Activated B cell treated with CpG ODN at 0.5 μM for 24 hours (primary cell): ENCODE measurements at places on chromosomes 6 and 20.
A peak's percentile ranks its signal among the peaks of the same experiment; 100 is the strongest.

DNA sequence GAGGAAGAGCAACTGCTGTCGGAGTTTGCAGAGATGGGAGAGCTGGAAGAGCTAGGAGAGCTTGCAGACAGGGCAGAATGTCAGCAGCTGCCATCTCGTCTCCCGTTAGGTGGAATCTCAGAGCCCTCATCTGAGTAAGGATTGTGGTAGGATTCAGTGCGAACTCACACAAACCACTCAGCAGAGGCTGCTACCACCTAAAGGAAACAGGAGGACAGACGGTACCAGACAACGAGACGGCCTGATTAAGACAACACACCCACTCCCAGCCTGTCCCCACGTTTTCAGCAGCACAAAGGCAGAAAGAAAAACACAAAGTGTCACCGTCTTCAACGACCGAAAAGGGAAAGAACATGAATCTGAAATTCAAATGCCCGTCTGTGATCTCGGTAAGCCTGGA, 4.1 kb downstream of the LEMD2 start:
- no peaks in the 10 kb centered on the region for H3K27me3 ChIP-seq
- H3K36me3 ChIP-seq: peaks cover 63% of the 10 kb centered on the region
- H3K4me1 ChIP-seq: peaks cover 48% of the 10 kb centered on the region
- no peak overlapping the region for H3K4me3 ChIP-seq
- DNase-seq: no peak

DNA sequence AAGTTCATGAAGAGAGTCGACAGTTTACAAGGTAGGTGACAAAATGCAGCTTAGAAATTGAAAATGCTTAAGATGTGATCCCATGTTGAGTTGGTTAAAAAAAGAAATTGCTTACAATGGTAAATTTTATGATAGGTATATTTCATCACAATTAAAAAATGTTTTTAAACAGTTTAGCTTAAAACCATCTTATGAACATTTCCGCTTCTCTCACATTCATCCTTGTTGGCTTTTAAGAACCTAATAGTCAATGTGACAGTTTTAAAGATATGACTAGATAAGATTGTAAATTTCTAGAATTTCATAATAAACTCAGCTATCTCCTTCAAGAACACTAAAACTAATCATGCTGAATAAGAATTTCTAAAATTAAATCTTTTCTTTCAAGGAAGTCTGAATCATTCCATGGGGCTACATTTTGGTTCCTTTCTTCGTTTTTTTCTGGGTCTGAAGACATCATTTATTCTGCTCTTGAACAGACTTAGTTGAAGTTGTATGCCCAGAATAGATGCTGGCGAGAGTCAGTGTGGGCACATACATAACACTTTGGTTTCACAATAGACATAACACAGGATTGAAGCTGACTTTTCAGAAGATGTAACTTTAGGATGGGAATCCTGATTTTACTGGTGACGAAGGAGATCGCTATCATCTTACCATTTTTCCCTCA, 35.9 kb upstream of the LTV1 start:
- H3K27me3 ChIP-seq: no peaks in the 10 kb centered on the region
- no peak overlapping the region for H3K27ac ChIP-seq
- no peak overlapping the region for H3K4me3 ChIP-seq
- no peak for DNase-seq
- no peaks in the 10 kb centered on the region for H3K4me1 ChIP-seq
- peaks cover 8% of the 10 kb centered on the region for H3K36me3 ChIP-seq

GRCh38 chr6:56949265-56949664, 5.6 kb upstream of the BEND6 start:
- peaks cover under 1% of the 10 kb centered on the region for H3K36me3 ChIP-seq
- H3K27ac ChIP-seq: no peak overlapping the region
- H3K4me1 ChIP-seq: peaks cover 16% of the 10 kb centered on the region

DNA sequence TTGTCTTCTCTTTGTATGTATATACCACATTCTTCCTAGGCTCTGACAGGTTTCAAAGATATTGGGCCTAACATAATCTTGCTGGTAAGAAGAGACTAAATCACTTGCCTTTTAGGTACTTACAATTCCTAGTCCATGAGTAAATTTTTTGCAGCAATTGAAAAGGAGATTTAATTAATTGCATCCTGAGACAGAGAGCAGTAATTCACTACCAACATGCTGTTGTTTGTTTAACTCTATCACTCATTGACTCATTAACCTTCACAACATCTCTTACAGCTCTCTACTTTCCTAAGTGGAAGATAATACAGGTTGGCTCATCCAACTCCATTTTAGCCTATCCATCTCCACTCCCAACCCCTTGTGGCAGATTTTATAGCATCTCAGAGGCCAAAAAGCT, 280.4 kb downstream of the ALDH8A1 start:
- no peaks in the 10 kb centered on the region for H3K4me1 ChIP-seq
- no peak overlapping the region for H3K4me3 ChIP-seq
- no peak overlapping the region for H3K27ac ChIP-seq
- H3K27me3 ChIP-seq: no peaks in the 10 kb centered on the region
- no peak for DNase-seq
- H3K36me3 ChIP-seq: no peaks in the 10 kb centered on the region

GRCh38 chr6:35294308-35294945, 3.2 kb upstream of the DEF6 start:
- H3K27ac ChIP-seq: peak overlapping the region; percentile 32
- no peaks in the 10 kb centered on the region for H3K27me3 ChIP-seq
- peaks cover 62% of the 10 kb centered on the region for H3K36me3 ChIP-seq
- DNase-seq: no peak

DNA sequence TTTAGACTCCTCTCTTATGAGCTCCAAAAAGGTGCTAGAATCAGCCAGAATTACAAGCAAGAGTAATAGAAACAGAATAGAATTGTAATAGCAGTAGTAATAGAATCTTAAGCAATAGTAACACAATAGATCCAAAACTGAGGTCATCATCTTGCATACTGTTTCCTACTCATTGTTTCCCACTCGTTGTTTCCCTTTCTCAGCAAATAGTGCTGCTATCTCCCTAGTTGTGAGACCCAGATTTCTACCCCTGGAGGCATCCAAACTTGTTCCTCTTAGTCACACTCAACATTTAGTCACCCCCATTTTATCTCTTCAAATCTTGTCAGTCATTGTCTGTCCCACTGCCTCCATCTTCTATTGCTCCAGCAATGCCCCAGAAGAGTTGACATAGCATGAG, 356.9 kb upstream of the MARCKS start:
- H3K27ac ChIP-seq: no peak overlapping the region
- H3K36me3 ChIP-seq: no peaks in the 10 kb centered on the region
- no peak overlapping the region for H3K4me3 ChIP-seq

- H3K4me1 ChIP-seq: peaks cover 7% of the 10 kb centered on the region
- H3K27ac ChIP-seq: no peak overlapping the region
- H3K36me3 ChIP-seq: no peaks in the 10 kb centered on the region
- no peak overlapping the region for H3K4me3 ChIP-seq
Observed at GRCh38 chr6:143276436-143276835, 174.1 kb downstream of the ADAT2 start.

- no peak overlapping the region for H3K27ac ChIP-seq
- H3K4me3 ChIP-seq: no peak overlapping the region
- H3K27me3 ChIP-seq: no peaks in the 10 kb centered on the region
- DNase-seq: no peak
- H3K36me3 ChIP-seq: no peaks in the 10 kb centered on the region
Observed at GRCh38 chr6:45959534-45960145, 56.0 kb downstream of the CLIC5 start.

GRCh38 chr20:1939270-1939595, 44.0 kb downstream of the SIRPA start:
- no peak overlapping the region for H3K27ac ChIP-seq
- peaks cover 21% of the 10 kb centered on the region for H3K36me3 ChIP-seq
- H3K27me3 ChIP-seq: peaks cover 3% of the 10 kb centered on the region
- no peak overlapping the region for H3K4me3 ChIP-seq
- H3K4me1 ChIP-seq: no peaks in the 10 kb centered on the region

- DNase-seq: no peak
- H3K4me1 ChIP-seq: no peaks in the 10 kb centered on the region
- H3K4me3 ChIP-seq: no peak overlapping the region
- no peaks in the 10 kb centered on the region for H3K27me3 ChIP-seq
Observed at GRCh38 chr6:163645560-163645959, 231.0 kb downstream of the QKI start.

DNA sequence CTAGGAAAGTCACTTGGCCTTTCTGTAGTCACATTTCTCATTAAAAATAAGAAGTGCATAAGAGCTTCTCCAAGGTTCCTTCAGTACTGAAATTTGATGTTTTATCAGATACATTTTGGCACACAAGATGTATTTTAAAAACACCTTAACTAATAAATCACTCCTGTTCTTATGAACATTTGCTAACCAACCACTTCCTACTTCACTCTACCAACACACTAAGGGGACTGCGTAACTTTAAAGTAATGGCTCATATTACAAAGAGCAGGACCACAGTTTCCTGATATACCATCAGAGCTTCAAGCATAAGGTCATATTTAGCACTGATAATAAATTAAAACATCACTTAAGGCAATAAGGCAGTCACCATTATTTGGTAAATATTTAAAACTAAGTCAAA, 104.4 kb downstream of the RALGAPA2 start:
- DNase-seq: no peak
- peaks cover 7% of the 10 kb centered on the region for H3K4me1 ChIP-seq
- no peaks in the 10 kb centered on the region for H3K27me3 ChIP-seq
- H3K4me3 ChIP-seq: no peak overlapping the region

DNA sequence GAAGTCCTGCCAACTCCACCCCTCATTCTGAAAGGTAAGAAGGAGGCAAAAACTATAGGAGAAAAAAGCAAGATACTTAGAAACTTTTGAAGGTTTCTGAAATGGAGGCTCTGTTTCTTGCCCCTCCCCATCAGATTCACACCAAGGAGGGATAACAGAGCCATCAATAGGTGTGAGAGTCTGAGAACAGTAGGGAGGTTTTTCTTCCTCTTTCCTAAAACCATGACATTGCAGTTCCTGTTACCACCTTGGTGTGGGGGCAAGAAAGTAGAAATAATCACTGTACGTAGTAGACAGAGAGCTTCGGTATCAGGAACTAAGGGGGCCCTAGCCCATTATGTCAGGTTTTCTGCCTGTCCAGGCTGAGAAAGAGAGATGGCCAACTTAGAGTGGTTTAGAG, 333.3 kb upstream of the SYNCRIP start:
- H3K4me1 ChIP-seq: no peaks in the 10 kb centered on the region
- H3K27me3 ChIP-seq: no peaks in the 10 kb centered on the region
- no peaks in the 10 kb centered on the region for H3K36me3 ChIP-seq
- H3K4me3 ChIP-seq: no peak overlapping the region
- H3K27ac ChIP-seq: no peak overlapping the region
- no peak for DNase-seq

DNA sequence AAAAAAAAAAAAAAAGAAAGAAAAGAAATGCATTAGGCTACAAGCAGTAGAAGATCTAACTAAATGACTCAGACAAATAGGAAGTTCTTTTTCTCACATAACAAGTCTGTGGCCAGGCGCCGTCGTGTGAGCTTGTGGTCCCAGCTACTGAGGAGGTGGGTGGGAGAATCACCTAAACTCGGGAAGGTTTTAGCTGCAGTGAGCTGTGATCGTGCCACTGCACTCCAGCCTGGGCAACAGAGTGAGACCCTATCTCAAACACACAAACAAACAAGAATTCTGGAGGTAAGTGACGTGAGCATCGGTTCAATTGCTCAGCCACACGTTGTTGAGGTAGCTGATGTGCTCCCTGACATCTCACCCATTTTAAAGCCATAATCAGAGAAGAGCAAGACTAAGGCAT, 37.9 kb upstream of the SLC23A2 start:
- no peaks in the 10 kb centered on the region for H3K27me3 ChIP-seq
- no peak for DNase-seq
- H3K4me3 ChIP-seq: no peak overlapping the region
- H3K27ac ChIP-seq: no peak overlapping the region
- H3K36me3 ChIP-seq: no peaks in the 10 kb centered on the region

DNA sequence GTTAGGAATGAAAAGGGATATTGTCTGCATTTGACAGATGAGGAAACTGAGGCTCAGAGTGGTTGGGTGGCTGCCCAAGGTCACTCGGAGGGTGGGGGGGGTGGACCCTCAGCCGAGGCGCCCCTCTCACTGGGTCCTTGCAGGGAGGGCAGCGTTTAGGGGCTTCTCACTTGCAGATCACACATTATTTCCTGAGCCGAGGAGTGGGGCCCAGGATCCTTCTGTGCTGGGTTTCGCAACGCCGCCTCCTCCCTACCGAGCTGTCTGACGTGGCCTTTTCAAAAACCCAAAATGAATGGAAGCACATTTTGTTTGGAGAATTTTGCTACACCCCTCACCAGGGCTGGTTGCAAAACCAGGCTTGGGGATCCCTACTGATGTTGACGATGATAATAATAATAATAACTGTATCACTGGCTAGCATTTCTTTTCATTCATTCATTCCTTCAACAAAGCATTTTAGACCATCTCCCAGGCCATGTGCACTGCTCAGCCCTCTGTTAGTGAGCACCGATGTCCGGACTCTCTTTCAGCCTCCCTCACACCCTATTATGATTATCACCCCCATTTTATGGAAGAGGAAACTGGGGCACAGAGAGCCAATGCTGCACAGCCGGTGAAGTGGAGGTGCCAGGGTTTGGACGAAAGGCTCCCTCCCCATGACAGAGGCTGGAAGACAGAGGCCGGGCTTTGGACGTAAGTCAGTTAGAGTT, 5.2 kb downstream of the DLGAP4 start:
- H3K4me1 ChIP-seq: peaks cover 6% of the 10 kb centered on the region
- no peak for DNase-seq
- H3K27me3 ChIP-seq: peaks cover 39% of the 10 kb centered on the region

DNA sequence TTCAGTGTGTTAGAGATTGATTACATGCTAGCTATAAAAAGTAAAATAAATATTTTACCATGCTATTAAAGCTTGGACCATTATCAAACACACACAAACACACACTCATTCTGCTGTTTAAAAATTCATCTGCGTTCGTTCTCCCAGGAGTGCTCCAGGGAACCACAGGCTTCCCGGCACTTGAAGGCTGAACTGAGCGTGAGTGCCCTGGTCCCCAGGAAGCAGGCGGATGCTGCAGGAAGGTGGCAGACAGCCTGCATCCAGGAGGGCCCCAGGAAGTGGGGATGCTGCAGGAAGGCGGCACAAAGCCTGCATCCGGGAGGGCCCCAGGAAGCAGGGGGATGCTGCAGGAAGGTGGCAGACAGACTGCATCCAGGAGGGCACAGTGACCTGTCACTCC, 147.2 kb upstream of the SNX9 start:
- H3K36me3 ChIP-seq: peaks cover 22% of the 10 kb centered on the region
- H3K4me3 ChIP-seq: no peak overlapping the region
- no peaks in the 10 kb centered on the region for H3K4me1 ChIP-seq

GRCh38 chr6:32664827-32665362, 1.6 kb downstream of the HLA-DQB1 start:
- peak; percentile 25 for DNase-seq
- H3K4me3 ChIP-seq: peak overlapping the region; percentile 90
- no peaks in the 10 kb centered on the region for H3K27me3 ChIP-seq
- H3K36me3 ChIP-seq: peaks cover 56% of the 10 kb centered on the region
- peak overlapping the region; percentile 94 for H3K27ac ChIP-seq

DNA sequence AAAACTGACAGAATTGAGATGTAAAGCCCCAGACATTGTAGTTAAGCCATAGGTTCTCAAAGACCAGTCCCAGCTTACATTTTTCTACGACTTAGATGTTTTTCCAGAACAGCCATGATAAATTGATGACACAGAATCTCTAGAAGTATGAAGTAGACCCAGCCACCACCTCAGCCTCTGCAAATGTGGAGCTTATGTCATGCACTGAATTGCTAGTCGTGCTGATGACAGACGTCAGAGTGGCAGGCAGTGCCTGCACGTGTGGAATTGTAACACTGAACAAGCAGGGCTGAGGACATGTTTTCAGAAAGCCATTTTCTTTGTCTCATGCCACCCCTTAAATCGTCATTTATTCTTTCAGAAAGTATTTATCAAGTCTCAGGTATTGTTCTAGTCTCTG, 72.4 kb upstream of the TMEM181 start:
- H3K36me3 ChIP-seq: peaks cover 50% of the 10 kb centered on the region
- no peak for DNase-seq
- H3K4me1 ChIP-seq: no peaks in the 10 kb centered on the region
